ENCODE measurements at places on chromosomes 11 and 22.

- no peak for DNase-seq
These were observed 57.2 kb downstream of the WNT11 start for GRCh38 chr11:76148941-76149613.

DNA sequence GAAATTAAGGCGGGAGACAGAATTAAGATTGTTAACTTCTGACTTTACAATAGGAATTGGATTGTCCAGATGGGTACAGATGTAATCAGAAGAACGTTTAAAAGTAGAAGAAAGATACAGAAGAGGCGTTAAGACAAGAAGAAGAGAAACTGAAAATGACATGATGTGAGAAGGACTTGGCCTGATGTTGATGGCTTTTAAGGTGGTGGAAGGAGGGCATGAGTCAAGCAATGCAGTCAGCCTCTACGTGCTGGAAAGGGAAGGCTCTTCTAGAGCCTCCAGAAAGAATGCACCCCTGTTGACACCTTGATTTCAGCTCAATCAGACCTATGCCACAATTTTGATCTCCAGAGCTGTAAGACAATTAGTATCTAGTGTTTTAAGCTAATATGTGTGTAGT is 466.9 kb upstream of the LRRC4C start:
- no peak for DNase-seq

DNA sequence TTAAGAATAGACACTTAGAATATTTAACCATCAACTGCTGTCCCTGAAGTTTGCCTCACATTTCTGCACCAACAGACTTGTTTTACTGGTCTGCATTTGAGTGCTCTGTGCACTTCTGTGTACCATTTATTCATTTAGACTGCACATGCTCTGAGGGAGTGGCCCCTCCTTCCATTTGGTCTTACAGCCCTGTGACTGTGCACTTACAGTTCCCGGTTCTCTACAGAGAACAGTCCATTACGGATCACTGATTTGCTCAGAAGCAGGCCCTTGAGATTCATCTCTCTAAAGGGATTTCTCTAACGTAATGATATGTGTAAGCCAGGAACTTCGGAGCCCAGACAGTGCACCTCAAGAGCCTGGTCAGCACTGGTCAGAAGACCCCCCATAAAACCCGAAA is 247.3 kb upstream of the BLID start:
- no peak for DNase-seq

- no peak for DNase-seq
These were observed 3.9 kb downstream of the RHOG start for GRCh38 chr11:3836903-3837302.

DNA sequence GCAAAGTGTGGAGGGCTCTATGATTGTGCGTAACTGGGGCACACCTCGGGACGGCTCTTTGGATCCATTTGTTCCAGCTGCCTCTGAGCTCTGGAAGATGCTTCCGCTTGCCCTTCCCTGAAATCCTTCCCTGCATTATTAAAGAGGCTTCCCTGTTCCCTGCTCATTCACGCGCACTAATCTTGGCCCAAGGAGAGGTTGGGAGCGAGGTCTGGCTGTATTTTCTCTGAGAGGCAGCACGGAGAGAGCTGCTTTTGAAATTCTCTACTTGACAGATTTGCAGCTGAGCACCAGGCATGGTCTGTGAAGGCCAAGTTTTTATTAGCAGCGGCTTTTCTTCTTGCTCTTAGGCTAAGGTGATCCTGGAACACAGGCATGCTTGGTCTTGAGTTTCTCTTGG is 94.8 kb upstream of the NTM start:
- DNase-seq = no peak

DNA sequence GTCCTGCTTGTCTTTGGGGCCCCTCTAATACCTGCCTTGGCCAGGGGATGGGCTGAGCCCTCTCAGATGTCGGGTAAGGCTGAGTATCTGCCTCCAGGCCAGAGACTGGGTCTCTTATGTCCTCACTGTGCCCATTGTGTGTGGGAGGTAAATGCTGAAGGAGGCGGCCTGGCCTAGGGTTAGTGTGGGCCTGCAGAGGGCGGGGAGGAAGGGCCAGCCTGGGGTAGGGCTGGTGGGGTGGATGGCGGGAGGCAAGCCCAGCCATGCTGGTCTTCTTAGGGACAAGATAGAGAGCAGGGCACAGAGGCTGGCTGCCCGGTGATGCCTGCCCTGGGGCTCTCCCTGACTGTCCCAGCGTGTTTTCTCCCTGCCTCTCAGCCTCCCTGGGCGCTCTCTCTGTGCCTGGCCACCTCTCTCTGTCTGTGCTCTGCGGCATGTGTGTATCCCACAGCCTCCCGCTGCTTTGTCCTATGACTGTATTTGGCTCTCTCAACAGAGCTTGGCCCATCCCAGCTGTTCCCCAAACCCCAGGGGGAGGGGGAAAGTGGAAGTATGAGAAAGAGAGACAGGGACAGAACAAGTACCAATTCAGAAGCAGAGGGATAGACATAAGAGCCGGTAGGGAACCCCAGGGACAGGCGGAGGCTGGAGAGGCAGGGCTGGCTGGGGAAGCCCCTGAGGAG is 57.0 kb downstream of the PDE2A start:
- DNase-seq = no peak

DNA sequence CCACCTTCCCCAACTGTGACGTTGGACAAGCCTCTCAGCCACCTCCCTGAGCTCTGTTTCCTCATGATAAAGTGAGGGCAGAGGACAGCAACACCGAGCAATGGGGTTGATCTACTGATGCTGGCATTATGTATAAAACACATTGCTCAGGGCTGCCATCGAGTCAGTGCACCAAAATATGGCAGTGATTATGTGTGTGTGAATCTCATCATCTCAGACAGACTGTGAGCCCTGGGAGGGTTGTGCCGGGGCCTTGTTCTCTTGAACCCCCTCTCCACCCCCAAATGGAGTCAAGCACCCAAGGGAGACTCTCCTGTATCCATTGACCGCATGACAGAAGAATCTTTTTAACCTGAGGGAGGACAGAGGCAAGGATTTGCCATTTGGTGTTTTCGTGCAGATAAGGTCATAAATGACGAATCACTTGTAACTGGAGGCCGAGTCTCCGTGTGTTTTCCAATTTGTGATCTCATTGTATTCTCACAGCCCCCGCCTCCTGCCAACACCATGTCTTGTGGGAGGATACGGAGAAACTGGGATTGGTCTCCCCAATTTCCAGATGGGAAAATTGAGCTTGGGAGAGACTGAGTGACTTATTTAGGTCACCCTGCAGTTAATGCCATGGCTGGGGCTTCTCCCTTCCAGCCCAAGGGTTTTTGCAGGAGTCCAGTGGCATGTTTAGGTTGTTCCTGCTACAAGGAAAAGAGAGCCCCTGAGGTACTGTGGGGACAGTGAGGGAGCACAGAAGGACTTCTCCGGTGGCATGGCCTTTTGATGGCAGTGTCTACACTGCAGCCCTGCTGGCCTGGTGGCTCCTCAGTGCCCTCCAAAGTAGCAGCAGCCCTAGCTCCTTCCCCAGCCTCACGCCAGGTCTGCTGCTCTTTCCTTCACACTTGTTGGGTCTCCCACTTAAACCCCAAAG is 52.4 kb downstream of the CHRDL2 start:
- no peak for DNase-seq

DNA sequence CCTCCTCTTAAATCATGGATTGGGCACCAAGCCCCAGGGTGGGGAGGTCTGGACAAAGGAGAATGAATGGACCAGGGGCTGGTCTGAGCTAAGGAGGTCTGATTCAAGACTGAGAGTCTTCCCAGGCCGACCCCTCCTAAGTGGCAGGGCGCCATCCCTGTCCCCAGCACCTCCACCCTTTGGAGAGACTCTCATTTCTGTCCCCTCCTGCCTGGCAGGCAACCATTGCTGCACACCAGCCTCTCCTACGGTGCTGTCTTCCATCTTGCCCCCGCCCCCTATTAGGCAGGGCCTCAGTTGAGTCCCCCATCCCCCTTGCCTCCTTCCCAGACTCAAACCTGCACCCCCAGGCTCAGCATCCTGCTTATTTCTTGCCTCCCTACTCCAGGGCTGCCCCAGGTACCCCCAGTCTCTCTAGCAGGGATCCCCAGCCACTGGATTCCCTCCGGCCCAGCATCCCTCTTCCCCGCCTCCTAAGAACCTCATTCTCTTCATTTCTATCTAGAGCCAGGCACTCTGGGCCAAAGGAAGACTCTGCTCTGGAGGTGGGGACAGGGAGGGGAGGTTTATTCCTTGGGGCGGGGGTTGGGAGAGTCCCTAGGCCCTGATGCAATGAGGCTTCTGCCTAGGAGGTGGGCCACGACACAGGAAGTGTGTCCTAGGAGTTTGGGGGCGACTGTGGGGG is 1.7 kb upstream of the RCOR2 start:
- DNase-seq = no peak

DNA sequence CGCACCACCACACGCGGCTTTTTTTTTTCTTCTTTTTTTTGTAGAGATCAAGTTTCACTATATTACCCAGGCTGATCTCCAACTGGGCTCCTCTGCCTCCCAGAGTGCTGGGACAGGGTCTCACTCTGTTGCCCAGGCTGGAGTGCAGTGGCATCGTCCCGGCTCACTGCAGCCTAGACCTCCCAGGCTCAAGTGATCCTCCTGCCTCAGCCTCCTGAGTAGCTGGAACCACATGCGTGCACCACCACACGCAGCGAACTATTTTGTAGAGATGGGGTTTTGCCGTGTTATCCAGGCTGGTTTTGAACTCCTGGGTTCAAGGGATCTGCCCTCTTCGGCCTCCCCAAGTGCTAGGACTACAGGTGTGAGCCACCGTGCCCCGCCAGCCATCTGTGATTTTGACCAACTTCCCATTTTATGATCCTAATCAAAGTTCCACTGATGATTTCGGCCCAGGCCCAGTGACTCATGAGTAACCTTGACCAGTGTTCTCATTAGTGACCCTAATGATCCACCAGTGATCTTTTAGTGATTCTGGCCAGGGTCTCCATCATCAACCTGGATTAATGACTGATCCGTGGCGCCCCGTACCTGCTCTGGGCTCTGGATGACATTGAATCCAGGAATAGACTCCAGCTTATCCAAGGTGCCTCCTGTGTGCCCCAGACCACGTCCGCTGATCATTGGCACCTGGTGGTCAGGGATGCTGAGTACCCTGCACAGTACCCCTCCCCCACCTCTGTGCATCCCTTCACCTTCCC is 1.7 kb downstream of the TYMP start:
- no peak for DNase-seq

GRCh38 chr11:122170815-122171475 is 54.9 kb upstream of the BLID start:
- DNase-seq = no peak

- no peak for DNase-seq
These were observed 987 bp downstream of the C1QTNF6 start for GRCh38 chr22:37186997-37187522.

DNA sequence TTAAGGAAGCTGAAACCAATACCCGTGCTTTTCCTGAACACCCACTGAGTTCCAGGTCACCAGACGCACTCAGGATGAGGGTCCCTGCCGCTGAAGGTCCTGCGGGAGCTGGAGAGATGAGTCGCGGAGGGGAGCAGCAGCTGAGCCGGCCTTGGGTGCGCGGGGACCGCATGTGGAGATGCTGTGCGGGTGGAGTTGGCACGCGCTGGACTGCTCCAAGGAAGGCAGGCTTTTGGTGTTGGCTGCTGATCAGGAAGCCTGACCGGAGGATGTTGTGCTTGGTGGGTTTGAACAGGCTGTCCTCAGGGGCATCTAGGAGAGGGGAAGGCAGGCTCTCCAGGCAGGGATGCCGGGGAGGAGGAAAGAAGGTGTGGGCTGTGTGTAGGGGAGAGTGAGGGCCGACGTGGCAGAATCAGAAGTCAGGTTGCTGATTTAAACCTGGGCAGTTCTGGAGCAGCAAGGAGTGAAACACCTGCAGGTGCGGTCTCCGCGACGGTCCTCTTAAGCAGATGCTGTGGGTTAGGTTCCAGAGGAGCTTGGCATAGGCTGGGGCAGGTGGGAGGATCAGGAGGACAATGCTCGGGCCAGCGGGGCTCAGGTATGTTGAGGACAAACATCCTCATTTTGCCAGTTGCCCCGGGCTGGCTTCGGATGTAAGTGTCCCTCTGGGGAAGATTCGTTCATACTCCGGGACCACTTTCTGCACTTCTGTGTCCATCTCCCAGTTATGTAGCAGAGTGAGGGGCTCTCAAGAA is 197.5 kb upstream of the B3GAT1 start:
- DNase-seq = no peak

DNA sequence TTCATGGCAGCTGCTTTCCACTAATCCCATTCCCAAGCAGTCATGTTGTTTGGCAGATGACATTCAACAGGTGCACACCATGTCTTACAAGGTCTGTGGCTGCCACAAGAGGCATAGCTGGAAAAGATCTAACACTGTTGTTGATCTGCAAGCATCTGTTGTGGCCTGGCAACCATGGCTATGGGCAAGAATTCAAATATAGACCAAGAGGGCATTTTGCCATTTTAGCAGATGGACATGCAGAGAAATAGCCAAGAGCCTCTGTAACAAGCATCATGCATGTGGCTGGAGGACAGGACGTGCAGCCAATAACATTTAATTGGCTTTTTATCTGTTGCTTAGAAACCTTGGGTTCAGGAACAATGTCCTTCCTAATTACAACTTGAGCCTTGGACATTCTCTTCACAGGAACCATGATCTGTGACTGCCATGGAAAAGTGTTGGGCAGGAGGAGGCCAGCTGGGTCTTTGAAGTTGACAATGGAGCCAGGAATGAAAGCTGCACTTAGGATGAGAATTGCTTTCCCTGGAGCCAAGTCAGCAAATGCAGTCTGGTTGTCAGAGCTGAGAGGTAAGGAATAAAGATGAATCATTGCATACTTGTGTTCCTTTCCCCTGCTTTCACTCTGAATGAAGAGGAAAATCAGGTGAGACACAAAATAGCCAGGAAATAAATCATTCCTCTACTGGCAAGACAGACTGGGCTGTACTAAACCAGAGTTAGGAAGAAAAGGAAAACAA is 113.6 kb upstream of the ANO5 start:
- no peak for DNase-seq

GRCh38 chr11:73342633-73343032 is 33.6 kb upstream of the RELT start:
- DNase-seq = no peak

Measured in CMK (cell line).